Activated CD8-positive, alpha-beta memory T cell treated with anti-CD3 and anti-CD28 coated beads for 1 hour (primary cell): ENCODE measurements at places on chromosomes 2 and 18.

- DNase-seq, result no peak
Observed at GRCh38 chr2:16226943-16227664, 286.8 kb downstream of the MYCN start.

DNA sequence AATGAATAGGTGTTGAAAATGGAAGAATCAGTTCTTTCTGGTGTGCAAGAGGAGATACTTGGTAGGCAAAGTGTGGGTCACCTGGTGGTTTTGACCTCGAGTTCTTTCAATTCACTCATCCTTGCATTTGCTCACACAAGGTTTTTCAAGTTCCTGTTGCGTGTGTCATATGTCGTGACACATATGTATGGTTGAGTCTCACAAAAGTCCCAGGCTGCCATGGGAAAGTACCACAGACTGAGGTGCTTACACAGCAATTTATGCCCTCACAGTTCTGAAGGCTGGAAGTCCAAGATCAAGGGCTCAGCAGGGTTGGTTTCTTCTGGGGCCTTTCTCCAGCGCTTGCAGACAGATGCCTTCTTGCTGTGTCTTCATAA is 64.4 kb downstream of the NCK2 start:
- no peak for DNase-seq

GRCh38 chr18:23998018-23998417 is 16.5 kb upstream of the TTC39C start:
- no peak for DNase-seq

DNA sequence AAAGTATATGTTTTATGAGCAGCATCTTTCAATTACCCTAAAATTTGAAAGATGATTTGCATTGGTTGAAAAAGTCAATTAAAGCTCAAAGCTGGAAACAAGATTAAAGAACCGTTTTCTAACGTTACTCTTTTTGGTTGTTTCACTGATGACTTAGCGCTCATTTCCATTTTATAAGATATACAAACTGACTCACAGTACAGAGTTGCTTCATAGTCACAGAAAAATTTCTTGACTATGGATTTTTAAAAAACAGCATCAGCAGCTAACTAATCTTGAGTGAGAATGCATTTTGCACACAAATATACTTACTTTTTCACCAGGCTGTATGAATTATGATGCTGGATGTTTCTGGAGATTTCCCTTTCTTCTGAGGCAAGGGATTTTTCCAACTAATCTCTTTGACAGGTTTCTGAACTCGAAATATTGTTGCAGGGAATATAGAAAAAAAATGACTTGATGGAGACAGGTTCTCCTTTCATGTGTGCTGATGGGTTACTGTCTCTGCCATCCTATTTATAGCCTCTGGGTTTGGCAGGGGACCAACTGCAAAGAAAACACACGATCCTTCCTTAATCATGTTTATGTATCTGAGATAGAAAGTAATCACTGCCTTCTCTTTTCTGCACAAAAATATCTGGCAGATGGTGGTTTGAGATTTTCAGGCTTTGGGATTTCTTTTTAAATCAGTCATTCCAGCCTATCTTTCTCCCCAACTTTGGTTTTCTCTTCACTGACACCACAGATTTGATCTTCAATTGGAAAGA is 129.4 kb upstream of the DAPL1 start:
- no peak for DNase-seq

GRCh38 chr18:74497778-74498177 is 1.6 kb downstream of the CNDP2 start:
- no peak for DNase-seq

DNA sequence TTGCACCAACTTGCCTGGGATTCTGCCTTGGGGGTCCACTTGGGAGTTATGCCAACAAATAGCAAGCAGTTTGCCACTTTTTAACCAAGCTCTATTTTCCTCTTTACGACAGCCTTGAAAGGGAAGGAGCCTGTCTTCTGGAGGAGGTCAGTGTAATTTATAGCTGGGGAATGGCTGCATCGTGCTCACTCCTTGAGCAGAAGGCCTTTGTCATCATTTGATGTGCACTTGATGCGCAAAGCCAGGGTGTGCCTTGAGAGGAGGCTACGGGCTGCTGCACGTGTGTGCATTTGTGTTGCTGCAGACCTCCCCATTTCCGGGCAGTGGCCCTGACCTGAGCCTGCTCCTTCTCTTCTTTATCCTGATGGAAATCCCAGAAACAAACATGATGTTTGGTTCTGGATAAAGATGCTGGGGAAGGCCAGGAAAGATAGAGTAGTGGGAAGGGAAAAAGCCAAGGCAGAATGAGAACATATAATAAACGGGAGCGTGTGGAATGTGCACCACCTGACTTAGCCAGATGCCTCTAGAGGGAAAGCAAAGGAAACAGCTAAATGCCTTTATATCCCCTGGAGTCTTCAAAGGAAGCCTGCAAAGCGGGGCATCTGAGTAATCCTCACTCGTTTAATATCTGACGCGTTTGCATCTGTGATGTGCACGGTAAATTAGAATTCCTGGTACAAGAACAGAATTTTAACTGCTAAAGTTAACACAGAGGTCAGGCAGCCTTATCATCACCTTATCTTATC is 68.3 kb upstream of the ZNF521 start:
- no peak for DNase-seq

GRCh38 chr2:600542-601386 is 76.4 kb downstream of the TMEM18 start:
- DNase-seq, result no peak

DNA sequence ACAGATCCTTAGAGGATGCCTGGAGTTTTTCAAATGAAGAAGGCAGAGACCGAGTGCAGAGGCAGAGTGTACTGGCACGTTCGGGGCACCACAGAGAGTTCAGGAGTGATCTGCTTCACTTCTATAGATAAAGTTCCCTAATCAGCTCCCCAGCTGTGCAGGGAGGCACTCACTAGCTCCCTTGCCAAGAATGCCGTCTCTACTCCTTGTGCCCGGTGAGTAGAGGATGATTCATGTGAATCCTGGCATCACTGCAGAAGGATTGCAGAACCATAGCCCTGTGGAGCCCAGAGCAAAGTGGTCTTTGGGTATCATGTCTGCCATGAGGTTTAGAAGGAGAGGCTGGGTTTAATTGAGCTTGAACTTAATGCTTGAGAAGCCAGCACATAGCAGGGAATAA is 510.1 kb upstream of the RAB6C start:
- no peak for DNase-seq

DNA sequence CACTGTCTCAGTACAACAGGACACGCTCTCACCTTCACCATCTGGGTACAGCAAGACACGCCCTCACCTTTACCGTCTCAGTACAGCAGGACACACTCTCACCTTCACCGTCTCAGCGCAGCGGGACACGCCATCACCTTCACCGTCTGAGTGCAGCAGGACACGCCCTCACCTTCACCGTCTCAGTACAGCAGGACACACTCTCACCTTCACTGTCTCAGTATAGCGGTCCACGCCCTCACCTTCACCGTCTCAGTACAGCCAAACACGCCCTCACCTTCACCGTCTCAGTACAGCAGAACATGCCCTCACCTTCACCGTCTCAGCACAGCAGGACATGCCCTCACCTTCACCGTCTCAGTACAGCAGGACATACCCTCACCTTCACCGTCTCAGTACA is 109.9 kb upstream of the CTDP1 start:
- DNase-seq, result no peak

DNA sequence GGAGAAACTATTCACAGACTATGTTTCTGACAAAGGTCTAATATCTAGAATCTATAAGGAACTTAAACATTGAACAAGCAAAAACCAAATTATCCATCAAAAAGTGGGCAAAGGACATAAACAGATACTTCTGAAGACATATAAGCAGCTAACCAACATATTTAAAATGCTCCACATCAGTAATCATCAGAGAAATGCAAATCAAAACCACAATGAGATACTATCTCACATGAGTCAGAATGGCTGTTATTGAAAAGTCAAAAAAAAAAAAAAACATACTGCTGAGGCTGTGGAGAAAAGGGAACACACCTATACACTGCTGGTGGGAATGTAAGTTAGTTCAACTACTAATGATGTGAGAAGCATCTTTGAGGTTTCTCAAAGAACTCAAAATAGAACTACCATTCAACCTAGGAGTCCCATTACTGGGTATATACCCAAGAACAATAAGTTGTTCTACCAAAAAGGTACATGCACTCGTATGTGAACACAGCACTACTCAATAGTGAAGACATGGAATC is 220.4 kb upstream of the TFPI start:
- DNase-seq, result no peak

GRCh38 chr2:235500761-235501672 is 7.2 kb downstream of the AGAP1 start:
- DNase-seq, result no peak

- no peak for DNase-seq
Observed at GRCh38 chr2:42954227-42954962, 162.0 kb upstream of the HAAO start.

GRCh38 chr2:64260093-64260803 is 116.0 kb upstream of the PELI1 start:
- no peak for DNase-seq
